Stimulated activated CD4-positive, alpha-beta T cell treated with anti-CD3 and anti-CD28 coated beads, TNF-alpha, amount 100 ng/mL, for 1 hour (primary cell): ENCODE measurements at places on chromosomes 13 and 19.

- no peak for DNase-seq
Observed at GRCh38 chr13:55577847-55578210, 1562.9 kb upstream of the PRR20A start.

- DNase-seq, result peak; percentile 70
Observed at GRCh38 chr19:10644260-10645007, 9.7 kb upstream of the ILF3 start.

DNA sequence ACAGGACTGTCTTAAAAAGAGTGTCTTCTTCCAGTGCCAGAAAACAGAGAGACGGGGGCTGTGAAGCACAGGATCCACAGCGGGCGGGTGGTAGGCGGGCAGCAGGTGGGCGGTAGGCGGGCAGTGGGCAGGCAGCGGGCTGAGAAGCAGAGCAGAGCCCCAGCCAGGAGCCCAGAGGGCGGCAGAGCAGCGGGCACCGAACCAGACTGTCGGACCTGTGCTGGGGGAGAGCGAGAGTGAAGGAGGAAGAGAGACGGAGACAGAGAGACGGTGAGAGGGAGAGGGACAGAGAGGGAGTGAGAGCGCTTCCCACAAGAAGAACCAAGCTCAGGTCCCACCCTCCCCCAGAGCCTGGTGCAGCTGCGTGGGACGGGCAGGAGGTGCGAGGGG lies 30.3 kb downstream of the RASA3 start:
- DNase-seq, result no peak

DNA sequence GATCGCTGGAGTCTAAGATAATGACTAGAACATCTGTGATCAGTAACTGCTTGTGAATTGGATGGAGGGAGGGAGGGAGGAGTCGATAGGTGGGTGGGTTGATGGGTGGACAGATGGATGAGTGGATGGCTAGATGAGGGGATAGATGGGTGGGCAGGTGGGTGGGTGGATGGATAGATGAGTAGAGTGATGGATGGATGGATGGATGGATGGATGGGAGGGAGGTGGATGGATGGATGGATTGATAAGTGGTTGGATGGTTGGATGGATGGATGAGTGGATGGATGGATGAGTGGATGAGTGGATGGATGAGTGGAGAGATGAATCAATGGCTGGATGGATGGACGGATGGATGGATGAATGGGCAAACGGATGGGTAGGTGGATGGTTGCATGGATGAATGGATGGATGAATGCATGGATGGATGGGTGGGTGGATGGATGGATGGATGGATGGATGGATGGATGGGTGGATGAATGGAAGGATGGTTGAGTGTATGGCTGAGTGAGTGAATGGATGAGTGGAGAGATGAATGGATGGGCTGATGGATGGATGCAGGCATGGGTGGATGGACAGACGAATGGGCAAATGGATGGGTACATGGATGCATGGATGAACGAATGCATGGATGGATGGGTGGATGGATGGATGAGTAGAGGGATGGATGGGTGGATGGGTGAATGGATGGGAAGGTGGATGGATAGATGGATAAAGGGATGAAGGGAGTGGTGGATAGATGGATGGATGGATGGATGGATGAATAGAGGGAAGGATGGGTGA lies 44.0 kb upstream of the NFIC start:
- DNase-seq, result no peak

GRCh38 chr13:78487707-78488106 lies 115.6 kb downstream of the POU4F1 start:
- DNase-seq, result no peak

GRCh38 chr13:92387245-92387644 lies 839.4 kb upstream of the GPC6 start:
- DNase-seq, result no peak

- no peak for DNase-seq
Observed at GRCh38 chr19:31575846-31576335, 226.7 kb upstream of the TSHZ3 start.

DNA sequence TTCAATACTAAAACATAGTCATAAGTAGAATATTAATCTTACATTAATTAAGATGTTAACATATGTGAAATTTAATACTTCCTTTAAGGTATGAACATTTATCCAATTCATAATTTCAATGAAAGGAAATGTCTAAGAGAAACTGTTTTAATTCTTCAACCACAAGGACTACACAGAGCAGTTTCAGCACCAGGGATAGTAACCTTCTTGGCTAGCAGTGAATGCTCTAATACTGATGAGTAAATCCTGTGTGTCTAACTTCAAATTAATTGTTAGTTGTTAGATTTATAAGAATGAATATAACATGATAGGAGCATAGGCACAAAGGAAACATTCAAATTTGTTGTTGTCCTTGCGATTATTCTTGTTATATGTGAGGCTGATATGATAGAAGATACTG lies 15.6 kb upstream of the NBEA start:
- no peak for DNase-seq

- no peak for DNase-seq
Observed at GRCh38 chr19:45195764-45196163, 17.2 kb downstream of the BLOC1S3 start.

DNA sequence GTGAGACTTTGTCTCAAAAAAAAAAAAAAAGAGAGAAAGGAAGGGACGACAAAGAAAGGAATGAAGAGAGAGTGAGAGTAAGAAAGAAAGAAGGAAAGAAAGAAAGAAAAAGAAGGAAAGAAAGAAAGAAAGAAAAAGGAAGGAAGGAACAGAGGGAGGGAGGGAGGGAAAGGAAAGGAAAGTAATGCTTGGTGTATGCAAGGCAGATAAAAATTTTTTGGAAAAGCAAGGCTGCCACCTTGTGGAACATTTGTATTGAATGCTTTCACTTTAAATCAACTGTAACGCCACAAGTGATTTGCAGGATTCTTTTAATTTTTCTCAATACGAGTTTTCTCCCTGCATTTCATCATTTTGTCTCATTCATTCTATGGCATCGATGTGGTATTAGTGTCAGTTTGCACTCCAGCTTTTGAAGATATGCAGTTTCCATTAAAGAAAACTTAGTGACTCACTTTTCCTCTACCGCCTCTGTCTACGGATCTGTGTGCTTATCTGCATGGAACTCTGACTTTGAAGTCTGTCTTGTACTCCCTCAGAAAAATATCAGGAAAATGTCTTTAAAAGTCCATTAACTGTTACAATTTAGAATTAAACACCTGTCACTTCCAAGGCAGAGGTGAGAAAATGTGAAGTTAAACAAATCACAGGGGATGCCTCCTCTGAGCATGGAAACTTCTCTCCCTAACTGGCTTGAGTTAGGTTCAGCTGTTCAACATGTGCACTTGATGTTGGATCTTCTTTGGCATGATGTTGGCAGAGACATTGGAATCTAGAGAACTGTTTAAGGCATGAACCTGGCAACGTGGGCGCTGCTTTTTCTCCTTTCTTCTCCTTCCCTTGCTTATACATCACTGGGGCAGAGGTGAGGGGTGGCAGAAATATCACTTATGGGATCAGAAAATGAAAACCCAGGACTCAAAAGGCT lies 20.0 kb upstream of the ZDHHC20 start:
- peak; percentile 3 for DNase-seq

GRCh38 chr19:1028062-1028926 lies 1.9 kb downstream of the CNN2 start:
- peak; percentile 34 for DNase-seq

- no peak for DNase-seq
Observed at GRCh38 chr13:113643593-113643992, 14.4 kb downstream of the ATP4B start.

GRCh38 chr13:29109987-29110386 lies 289.8 kb downstream of the MTUS2 start:
- DNase-seq, result no peak

- DNase-seq, result no peak
Observed at GRCh38 chr13:97386801-97387484, 47.0 kb upstream of the RAP2A start.

- no peak for DNase-seq
Observed at GRCh38 chr19:45179072-45179891, 698 bp downstream of the BLOC1S3 start.

GRCh38 chr13:94759120-94759728 lies 46.9 kb upstream of the SOX21 start:
- DNase-seq, result no peak

DNA sequence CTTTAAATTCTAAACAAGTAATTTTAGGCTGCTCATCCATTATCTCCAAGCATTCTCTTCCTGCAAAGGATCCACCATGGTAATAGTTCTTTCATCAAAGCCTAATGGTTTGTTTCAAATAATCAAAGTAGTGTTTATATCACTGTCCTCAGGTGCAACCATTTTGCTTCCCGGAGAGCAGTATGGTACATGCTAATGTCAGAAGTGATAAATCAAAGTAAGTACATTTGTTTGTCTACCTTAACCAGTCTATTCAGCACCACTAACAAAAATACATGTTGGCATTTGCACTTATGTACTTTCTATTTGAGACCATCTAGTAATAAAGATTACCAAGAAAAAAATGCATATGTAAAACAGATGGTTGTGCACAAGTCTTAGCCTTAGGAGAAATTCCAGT lies 37.5 kb downstream of the DACH1 start:
- DNase-seq, result no peak

GRCh38 chr19:22527554-22527953 lies 105.4 kb upstream of the ZNF98 start:
- DNase-seq, result no peak

GRCh38 chr19:33811736-33812387 lies 15.2 kb downstream of the KCTD15 start:
- DNase-seq, result no peak

DNA sequence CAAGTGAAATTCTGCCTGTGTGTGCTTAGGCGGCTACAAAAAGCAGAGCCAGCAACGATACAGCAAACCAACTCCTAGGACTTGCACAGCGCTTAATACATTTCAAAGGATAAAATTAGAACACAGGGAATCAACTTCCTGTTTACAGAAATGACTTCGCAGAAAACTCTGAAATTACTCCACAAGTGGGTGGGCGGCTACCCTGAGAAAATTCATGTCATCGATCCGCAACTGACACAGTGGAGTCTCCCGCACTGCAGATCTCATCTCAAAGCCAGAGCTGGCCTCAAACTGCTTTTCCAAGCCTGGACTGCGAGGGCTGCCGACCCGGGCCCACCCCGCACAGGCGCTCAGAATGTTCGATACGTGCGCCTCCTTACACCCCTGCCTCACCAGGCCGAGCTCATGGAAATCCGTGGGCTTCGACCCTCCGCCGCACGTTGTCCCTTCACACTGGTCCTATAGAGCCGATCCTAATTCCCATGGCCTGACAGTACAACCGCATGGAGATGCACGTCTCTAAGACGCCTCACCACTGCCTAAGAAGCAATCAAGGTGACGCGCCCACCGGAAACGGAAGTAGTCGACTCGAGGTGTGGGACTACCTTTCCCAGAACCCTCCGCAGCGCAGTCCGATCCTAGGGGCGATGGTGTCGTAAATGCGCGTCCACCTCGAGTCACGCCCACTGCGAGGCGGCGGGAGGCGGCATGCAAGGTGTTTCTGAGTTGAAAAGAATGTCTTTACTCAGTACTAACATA lies at the start of gene ZNF229:
TSS of gene ZNF229 (minus strand) at position 557 of the 759 bp plus-strand sequence. CDS start 5,625 bp downstream, outside the sequence.
- peak; percentile 3 for DNase-seq

GRCh38 chr19:23795462-23795861 lies 36.8 kb upstream of the ZNF681 start:
- no peak for DNase-seq

- DNase-seq, result no peak
Observed at GRCh38 chr13:48928757-48929430, 46.8 kb upstream of the FNDC3A start.

GRCh38 chr19:15989889-15990288 lies 41.1 kb downstream of the OR10H4 start:
- DNase-seq, result no peak

DNA sequence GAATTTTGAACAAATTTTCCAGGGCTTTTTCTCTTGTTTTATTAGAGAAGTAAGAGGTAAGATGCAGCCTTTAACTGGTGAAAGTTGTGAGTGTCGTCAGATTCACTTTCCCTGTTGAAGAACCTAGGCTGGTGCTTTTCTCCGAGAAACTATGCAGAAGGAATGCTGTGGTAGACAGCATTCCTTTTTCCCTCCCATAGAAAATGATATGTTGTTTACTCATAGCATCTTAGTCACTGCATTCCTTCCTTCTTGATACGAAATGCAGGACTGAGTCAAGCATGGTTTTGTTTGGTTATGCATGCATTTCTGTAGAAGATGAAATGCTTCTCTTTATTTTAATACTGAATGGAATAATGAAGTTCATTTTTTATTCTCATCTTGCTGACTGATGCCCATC lies 3.4 kb downstream of the ITGBL1 start:
- no peak for DNase-seq

DNA sequence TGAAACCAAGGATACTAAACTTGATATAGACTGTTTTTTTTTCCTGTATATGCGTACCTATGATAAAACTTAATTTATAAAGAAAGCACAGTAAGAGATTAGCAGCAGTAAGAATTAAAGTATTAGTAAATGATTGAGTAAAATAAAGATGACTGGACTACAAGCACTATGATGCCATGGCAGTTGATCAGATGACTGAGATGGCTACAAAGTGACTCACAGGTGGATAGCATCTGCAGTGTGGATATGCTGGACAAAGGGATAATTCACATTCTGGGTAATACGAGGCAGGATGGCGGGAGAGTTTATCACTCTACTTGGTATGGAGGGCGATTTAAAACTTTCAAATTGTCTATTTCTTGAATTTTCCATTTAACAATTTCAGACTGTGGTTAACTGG lies 11.8 kb downstream of the HTR2A start:
- DNase-seq, result no peak
